ENCODE measurements at places on chromosomes 7 and 10.

GRCh38 chr10:110783509-110784107 is 88.1 kb upstream of the PDCD4 start:
- peak; percentile 89 for DNase-seq

- no peak for DNase-seq
These were observed 645.7 kb downstream of the SUGCT start for GRCh38 chr7:40780460-40780859.

GRCh38 chr10:71187600-71187999 is 24.8 kb upstream of the UNC5B start:
- no peak for DNase-seq

GRCh38 chr7:64313740-64314491 is at the start of gene ZNF736:
TSS of gene ZNF736 (plus strand) at chr7:64313961. CDS start at chr7:64314151, 190 bp downstream.
- DNase-seq = peak; percentile 93

DNA sequence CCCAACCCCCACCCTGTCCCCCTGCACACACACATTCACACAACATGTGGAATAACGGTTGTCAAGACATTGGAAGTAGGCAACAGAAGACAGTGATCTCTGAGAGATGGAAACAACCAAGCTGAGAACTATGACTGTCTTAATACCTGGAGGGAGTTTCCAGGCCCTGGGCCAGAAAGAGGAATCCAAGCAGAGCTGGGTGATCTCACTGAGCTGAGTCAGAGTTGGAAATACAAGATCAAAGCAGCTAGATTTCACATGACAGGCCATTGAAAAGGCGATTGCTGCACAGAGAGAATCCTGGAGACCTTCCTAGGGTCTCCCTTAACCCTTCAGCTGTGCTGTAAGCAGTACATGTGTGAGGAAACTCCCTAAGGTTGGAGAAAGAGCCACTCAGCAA is 165.8 kb upstream of the PRSS1 start:
- DNase-seq = peak; percentile 72

- no peak for DNase-seq
These were observed 25.2 kb upstream of the ASL start for GRCh38 chr7:66050337-66050957.

GRCh38 chr10:122884166-122884565 is 4.8 kb upstream of the FAM24B start:
- no peak for DNase-seq

DNA sequence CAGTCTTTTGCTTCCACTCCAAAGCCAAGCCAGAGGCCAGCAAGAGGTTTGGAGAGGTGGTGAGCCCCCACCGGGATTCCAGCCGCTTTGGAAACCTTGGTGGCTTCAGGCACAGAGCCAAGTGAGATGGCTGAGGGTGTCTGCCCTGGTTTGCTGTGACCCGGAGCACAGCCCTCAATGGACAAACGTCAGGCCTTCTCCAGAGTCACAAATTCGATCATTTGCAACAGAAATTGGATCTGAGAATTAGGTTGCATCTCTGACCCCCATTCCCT is 885 bp upstream of the NKX1-2 start:
- DNase-seq = no peak

DNA sequence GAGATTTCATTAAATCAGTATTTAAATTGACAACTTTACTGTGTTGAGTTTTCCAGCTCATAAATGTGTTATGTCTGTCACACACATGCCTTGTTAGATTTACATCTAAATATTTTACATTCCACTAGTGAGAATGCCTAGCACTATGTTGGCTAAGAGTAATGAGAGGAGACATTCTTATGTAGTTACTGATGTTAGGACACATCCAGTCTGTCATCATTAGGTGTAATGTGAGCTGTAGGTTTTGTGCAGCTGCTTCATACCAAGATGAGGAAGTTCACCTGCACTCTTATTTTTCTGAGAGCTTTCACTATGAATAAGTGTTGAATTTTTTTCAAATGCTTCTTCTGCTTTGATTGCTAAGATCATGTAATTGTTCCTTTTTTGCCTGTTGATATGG is 218.0 kb upstream of the IGFBP3 start:
- DNase-seq = no peak

DNA sequence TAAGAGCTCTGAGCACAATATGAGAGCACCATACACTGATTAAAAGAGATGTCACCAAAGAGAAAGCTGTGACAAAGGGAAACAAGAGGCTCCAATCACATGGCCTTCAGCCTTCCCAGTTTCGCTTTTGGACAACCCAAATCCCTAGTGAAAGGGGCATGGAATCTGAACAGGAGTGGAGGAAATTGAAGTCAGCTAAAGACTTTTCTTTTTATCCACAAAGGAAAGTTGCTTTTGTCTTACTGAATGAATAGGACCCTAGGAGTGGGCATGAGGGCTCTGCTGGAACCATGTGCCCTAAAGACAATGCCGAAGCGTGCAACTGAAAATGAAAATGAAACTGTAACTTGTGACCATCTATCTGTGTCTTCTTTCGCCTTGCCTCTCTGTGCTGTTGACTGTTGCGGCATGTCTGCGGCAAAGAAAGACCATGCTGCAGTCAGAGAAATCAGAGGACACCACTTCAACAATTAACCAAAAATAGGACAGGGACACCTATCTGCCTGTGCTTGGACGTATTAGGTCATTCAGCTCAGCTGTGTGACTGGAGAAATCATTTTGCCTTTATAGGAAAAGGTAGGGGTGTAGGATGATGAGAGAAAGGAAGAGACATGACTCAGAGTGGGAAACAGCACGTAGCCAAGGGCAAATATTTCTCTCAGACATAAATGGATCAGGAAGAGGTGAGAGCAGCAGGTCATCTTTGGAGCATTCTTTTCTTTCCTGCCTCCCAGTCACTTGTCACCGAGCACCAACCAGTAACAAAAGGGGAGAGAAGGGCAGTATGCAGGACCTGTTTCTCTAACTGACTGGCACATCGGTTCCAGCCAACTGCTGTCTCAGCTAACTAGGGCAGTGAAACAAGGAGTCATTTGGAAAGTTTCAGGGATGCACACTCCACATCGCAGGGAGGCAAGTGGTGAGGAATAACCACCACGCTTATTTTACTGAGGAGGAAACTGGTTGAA is 12.3 kb downstream of the CAV2 start:
- peak; percentile 16 for DNase-seq

GRCh38 chr10:66398669-66399068 is 527.2 kb upstream of the LRRTM3 start:
- no peak for DNase-seq

- DNase-seq = no peak
These were observed 34.9 kb upstream of the LOXL4 start for GRCh38 chr10:98302741-98303365.

DNA sequence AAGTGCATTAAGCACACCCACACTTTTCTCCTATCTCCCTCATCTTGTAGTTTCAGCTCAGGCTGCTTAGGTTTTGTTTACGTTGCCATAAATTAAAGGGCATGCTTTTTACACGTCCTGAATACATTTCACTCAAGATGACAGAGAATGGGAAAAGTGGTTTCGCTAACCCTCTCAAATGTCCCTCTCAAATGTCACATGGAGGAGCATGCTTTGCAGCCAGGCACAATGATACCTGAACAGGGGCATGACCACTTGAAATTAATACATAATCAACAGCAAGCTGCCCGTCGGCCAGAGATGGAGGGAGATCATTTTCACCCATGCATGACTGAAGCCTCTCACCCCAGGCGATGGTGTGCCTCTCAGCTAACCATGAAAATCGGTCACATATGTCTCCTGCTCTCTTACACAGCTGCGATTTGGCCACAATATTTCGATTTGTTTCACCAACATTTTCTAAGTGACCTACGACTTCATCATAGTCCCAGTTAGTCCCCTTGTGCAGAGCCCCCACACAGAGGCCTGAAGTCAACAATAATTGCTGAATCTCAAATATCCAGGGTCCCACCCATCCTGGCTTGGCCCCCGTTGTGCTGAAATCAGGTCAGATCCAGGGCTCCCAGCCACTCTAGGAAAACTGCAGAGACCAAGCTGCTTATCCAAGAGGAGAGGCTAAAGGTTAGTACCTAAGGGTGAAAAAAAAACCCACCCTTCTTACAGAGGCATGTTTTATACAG is 373.9 kb upstream of the NFE2L3 start:
- DNase-seq = no peak

GRCh38 chr7:80815733-80816132 is 103.1 kb downstream of the SEMA3C start:
- DNase-seq = no peak

DNA sequence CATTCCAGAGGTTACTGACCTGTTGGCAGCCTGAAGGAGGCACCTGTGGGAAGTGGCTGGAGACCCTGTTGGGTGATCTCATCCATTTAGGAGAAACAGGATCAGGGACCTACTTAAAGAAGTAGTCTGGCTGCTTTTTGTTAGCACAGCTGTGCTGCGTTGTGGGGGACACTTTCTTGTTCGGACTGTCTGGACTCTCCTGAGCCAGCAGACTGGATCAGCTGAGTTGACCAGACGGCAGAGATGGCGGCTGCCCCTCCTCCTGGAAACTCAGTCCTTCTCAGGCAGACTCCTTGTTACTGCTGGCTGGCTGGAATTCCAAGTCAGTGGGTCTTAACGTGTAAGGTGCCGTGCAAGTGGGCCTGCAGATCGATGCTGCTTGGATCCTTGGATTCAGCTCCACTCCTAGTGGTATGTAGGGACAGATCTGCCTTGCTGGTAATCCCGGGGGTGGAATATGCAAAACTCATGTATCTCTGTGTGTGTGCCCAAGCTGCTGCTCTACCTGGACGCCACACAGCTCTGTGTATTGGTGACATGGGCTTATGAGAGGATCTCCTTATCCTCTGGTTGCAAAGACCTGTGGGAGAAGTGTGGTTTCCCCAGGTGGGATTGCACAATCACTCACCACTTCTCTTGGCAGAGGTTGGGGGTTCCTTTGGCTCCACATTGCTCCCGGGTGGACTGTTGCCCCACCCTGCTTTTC is 87.3 kb downstream of the CCSER2 start:
- no peak for DNase-seq

DNA sequence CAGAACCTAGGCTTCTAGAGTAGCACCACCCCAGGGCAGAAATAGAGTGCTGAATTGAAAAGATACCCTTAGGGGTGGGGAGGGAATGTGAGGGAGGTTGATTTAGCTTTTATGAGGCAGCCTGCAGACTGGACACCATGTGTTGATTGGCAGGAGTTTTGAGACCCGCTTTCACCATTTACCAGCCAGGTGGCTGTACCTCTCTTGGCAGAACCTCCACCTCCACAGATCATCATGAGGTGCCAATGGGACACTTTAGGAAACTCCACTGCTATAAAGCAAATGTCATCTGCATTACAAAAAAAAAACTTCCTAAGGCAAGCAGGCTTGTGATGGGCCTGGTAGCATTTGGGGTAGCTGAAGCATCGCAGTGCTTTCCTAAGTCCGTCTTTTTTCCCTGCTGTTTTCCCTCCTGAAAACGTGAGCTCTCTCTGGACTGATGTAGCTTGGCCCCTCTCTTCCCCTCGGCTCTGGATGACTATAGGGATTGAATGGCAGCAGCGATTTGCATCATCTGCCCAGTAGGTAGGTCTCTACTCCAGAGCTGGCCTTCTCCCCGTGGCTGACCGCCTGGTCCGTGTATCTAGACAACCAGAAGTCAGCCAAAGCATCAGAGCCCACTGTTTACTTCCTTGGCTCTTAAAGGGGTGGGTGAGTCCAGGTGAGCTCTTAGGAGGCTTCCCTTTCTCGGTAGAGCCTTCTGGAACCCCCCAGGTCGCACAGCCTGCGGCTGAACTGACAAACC is 1.3 kb downstream of the PCBD1 start:
- no peak for DNase-seq

DNA sequence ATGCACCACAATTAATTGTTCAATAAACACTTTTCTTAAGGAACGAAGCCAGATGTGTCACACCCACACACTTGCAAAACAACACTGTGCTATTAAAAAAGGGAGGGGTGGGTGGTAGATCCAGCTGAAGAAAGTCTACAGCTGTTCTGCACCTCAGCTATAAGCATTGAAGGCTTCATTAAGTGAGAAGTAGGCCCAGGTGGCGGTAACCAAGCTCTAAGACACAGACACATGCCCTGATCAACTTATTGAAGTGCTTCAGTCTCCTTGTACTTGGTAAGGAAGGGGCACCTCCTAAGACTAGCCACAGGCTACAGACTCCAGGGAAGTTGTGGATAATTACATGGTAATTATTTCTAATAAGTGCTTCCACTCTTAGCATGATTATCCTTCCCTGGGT is 4.5 kb upstream of the CPVL start:
- DNase-seq = no peak

DNA sequence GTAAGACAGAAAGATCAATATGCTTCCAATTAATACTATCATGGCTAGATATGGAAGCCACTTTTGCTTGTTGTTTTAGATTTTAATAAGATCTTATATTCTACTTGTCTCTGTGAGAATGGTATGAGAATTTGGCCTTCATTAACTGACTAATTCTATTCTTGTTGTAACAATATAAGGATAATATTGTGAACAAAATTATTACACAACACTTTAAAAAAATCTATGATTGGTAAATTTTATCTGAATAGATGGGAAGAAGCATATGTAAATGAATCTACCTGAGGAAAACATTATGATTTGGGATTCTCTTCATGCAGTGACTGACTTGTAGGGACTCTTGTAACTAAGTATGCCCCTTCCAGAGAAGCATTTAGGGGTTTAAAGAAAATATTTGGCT is 308.9 kb upstream of the KCND2 start:
- no peak for DNase-seq

DNA sequence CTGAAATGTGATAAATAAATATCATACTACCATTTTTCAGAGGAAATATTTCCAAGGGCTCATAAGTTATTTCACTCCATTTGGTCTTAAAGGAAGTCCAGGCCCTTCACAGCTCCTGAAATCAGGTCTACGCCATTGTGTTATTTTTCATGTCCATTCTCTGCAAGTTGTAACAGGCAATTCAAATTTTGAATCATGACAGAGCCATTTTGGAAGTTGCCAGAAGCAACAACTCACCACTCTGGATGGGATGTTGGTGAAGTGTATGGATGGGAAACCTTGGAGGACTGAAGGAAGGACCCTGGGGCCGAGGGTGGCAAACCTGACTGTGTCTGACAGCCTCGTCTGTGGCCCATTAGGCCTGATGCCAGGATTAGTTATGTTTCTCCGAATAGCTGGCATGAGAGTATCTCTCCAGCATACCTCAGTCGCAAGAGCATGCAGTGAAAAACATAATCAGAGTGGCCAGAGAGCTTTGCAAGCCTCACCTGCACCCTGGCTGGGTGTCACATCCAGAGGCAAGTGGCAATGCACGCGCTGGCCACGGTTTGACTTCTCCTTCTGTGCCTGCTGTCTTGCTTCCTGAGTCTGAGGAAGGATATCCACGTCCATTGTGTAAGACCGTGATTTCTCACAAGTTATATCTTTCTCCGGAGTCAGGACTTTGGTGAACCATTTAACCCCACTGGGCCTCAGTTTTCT is 87.1 kb downstream of the NRP1 start:
- no peak for DNase-seq
